ENCODE measurements at places on chromosomes 4 and X.

DNA sequence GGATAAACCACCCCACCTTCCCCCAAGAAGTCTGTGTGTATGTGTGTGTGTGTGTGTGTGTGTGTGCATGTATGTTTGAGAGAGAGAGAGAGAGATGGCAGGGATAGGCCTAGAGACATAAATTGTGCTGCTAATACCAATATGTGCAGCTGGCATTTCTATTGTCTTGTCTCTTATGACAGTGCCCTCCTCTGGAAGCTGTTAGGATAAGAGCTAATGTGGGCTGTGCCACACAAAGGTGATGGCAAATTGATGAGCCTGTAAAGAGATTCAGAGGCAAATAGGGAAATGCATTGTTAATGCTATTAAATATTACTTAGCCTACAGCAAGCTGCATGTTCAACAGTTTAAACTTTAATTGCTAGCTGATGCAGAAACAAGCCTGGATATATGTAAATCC, 332.0 kb downstream of the NKX6-1 start:
- H3K4me3 ChIP-seq, result no peak overlapping the region
- H3K27ac ChIP-seq, result no peak overlapping the region
- no peak for DNase-seq
- no peaks in the 10 kb centered on the region for H3K4me1 ChIP-seq

DNA sequence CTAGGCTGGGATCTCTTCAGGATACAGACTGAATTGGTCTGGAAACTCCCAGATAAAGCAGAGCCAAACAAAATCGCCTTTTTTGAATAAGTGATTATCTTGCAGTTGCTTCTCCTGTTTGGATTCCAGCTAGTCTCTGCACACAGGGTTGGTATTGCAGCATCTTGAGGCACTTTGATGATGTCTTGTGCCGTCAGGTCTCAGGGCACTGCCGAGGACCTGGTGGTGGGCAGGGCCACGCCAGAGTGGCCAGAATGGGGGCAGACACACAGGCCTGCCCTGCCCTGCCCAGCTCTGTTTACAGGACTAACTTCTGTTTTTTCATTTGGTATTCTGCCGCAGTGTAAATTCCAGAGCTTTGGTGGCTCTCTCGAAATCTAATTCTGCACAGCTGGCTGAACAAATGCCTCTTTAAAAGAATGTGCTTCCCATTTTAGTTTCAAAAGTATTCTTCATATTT, 276.1 kb downstream of the NR3C2 start:
- DNase-seq, result no peak
- no peak overlapping the region for H3K27ac ChIP-seq
- no peak overlapping the region for H3K4me3 ChIP-seq
- no peaks in the 10 kb centered on the region for H3K36me3 ChIP-seq
- no peaks in the 10 kb centered on the region for H3K27me3 ChIP-seq

- H3K4me3 ChIP-seq, result no peak overlapping the region
- H3K36me3 ChIP-seq, result no peaks in the 10 kb centered on the region
- no peak for DNase-seq
These were observed 158.8 kb upstream of the FAM47C start for GRCh38 chrX:36849407-36849806.

- H3K4me3 ChIP-seq, result no peak overlapping the region
- no peak overlapping the region for H3K27ac ChIP-seq
- peaks cover 45% of the 10 kb centered on the region for H3K27me3 ChIP-seq
- no peak for DNase-seq
These were observed 111.1 kb downstream of the ADRA2C start for GRCh38 chr4:3877236-3877635.

GRCh38 chr4:187666697-187667494, 328.7 kb upstream of the ZFP42 start:
- no peaks in the 10 kb centered on the region for H3K4me1 ChIP-seq
- H3K36me3 ChIP-seq, result no peaks in the 10 kb centered on the region
- no peak for DNase-seq

DNA sequence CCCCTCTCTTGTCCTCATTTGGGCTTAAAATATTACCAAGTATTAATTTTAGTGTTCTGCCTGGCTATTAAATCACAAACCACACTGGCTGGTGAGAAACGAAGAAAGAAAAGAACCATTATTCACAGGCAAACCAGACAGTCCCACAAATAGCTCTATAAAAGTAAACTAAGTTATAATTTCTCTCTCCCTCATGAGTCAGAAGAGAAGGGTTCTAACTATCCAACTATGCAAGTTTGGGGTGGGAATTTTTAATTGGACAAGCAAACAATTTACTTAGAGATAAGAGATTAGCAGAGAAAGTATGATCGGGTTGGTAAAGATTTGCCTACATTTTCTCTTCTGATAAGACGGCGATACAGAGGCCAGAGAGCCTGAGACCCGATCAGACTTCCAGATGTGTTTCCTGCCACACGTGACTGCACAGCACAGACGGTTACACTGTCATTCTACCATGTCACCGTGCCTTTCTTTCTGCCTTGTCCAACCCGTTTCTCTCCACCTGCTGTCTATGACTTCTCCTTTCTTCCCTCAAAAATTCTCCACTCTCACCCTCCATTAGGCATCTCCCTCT, 52.3 kb downstream of the MEPE start:
- DNase-seq, result no peak
- H3K27ac ChIP-seq, result no peak overlapping the region

DNA sequence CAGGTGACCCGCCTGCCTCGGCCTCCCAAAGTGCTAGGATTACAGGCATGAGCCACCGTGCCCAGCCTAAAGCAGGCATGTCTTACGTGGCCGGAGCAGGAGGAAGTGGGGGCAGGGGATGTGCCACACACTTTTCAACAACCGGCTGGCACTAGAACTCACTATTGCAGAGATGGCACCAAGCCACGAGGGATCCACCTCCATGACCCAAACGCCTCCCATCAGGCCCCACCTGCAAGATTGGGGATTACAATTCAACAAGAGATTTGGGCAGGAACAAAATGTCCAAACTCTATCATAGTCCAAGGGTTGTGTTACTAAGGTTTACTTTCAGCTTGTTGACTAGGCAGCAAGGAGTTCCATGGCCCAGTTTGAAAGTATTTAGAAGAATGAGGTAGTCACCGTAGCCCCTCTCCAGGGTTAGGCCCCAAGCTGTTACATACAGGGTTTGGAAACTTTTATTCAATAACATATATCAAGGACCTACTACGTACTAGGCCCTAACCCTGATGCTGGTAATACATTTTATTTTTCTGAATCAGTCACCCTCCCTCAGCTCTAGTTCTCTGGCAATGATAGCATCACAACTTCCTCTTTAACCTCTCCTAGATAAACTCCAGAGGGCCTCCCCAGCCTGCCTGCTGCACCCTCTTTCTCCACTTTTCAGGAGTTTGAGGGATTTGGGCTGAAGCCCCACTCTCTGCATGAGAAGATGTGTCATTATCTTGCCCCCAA, 18.0 kb upstream of the TBC1D14 start:
- no peak for DNase-seq
- H3K4me1 ChIP-seq, result peaks cover 36% of the 10 kb centered on the region
- peak overlapping the region; percentile 78 for H3K27ac ChIP-seq
- H3K27me3 ChIP-seq, result no peaks in the 10 kb centered on the region
- H3K36me3 ChIP-seq, result peaks cover 7% of the 10 kb centered on the region
- H3K4me3 ChIP-seq, result peak overlapping the region; percentile 43

- H3K36me3 ChIP-seq, result no peaks in the 10 kb centered on the region
- no peak overlapping the region for H3K27ac ChIP-seq
- DNase-seq, result no peak
- no peaks in the 10 kb centered on the region for H3K4me1 ChIP-seq
These were observed 179.3 kb downstream of the ADGRL3 start for GRCh38 chr4:61379406-61379805.

DNA sequence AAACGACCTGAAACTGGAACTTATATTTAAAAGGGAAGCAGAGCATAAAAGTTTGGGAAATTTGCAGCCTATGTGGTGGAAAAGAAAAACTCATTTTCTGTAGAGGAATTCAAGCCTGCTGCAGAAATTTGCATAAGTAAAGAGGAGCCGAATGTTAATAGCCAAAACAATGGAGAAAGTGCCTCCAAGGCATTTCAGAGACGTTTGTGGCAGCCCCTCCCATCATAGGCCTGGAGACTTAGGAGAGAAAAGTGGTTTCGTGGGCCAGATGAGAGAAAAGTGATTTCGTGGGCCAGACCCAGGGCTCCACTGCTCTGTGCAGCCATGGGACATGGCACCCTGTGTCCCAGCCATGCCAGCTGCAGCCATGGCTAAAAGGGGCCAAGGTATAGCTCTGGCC, 361.9 kb downstream of the PCDH19 start:
- DNase-seq, result no peak
- H3K36me3 ChIP-seq, result no peaks in the 10 kb centered on the region
- no peak overlapping the region for H3K27ac ChIP-seq
- H3K4me3 ChIP-seq, result no peak overlapping the region

DNA sequence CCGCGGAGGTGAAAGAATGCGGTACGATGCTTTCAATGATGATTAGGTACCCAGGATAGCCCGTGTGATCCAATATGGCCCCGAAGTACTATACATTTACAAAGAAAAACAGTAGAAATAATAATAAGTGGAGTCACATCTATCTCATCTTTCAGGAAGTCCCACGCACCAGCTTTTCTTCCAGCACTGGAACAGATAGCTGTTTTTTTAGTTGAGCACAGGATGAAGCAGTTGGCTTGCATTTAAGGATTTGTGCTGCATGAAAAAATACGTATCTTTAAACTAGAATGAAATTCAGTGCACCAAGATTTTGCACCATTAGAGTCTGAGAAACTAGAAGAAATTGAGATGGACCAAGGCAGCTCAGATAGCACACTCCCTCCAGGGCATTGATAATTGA, 44.1 kb downstream of the SMIM20 start:
- no peaks in the 10 kb centered on the region for H3K4me1 ChIP-seq
- DNase-seq, result no peak
- no peak overlapping the region for H3K27ac ChIP-seq
- no peaks in the 10 kb centered on the region for H3K36me3 ChIP-seq
- no peak overlapping the region for H3K4me3 ChIP-seq

DNA sequence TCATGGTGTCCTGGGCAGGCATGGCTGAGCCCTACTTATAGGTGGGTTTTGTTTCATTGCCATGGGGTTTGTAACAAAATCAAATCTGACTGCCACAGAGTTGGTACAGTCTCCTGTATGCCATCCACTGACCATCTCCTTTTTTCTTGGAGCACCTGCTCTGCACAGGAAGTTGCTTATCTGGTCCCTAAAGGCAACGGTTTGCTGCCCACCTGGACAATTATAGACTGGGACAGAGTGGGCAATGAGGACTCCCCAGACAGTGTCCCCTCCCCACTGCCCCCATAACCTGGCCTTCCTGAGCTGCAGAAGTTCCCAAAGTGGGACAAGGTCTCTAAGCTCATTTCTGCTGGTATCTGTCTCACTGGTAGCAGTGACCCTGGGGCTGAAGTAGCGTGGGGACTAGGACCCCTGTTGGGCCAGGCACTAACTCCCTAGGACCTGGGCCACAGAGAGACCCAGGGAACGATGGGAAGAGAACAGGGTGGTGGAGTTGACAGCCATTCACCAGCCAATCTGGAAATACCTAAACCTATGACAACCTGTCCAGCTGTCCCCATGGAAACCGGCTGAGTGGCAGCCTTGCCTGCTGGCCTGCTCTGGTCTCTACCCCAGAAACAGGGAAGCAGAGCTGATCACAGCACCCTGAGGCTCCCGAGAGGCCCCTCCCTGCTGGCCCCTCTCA, 64.7 kb downstream of the WFS1 start:
- no peaks in the 10 kb centered on the region for H3K36me3 ChIP-seq
- no peak overlapping the region for H3K4me3 ChIP-seq
- no peak overlapping the region for H3K27ac ChIP-seq
- peaks cover 26% of the 10 kb centered on the region for H3K27me3 ChIP-seq
- peaks cover 21% of the 10 kb centered on the region for H3K4me1 ChIP-seq
- DNase-seq, result no peak

DNA sequence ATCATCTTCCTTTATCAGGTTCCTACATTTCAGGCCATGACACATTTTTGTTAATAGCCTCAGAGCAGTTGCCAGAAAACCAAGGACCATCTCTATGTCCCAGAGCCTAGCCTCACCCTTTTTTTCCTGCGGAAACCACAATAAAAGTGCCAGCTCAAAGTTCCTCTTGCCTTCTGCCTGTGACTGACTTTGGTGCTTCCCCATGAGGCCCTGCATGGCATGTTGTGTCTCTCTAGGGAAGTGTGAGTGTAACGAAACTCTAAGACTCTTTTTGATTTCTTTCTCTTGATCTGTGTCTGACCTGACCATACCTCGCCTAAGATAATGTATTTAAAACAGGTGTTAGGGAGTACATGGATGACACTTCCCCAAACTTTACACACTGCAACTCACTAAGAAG, 642.3 kb upstream of the BOD1L1 start:
- H3K36me3 ChIP-seq, result no peaks in the 10 kb centered on the region
- H3K4me1 ChIP-seq, result no peaks in the 10 kb centered on the region
- DNase-seq, result no peak
- no peaks in the 10 kb centered on the region for H3K27me3 ChIP-seq
- no peak overlapping the region for H3K27ac ChIP-seq

DNA sequence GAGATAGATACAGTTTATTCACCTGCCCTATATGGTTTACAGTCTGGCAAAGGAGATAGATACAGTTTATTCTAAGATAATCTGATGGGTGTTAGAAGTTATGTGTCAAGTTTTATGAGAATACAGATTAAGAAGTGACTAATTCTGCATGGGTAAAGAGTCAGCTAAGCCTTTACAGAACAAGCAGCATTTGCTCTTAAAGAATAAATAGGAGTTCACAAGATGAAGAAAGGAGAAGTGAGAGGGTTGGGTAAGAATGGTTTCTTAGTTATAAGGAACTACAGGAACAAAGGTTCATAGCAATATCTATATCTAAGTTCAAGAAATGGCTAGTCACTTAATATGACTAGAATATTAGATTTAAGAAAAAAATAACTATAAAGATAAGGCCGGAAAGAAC, 47.6 kb downstream of the THOC2 start:
- no peak overlapping the region for H3K4me3 ChIP-seq
- H3K4me1 ChIP-seq, result no peaks in the 10 kb centered on the region
- DNase-seq, result no peak

GRCh38 chr4:39134683-39135306, 47.5 kb upstream of the WDR19 start:
- H3K4me3 ChIP-seq, result no peak overlapping the region
- peaks cover 19% of the 10 kb centered on the region for H3K4me1 ChIP-seq
- peaks cover 23% of the 10 kb centered on the region for H3K36me3 ChIP-seq
- no peak for DNase-seq

All from activated T-helper 1 cell treated with anti-CD3 and anti-CD28 coated beads, Interleukin-12 subunit alpha, Interleukin-12 subunit beta, Interleukin-2, Interleukin-4 antibody, amounts not matched to agents 30 ng/mL and 10 ng/mL and 1 ng/mL, durations not matched to agents 14 hours and 24 hours and 36 hours (primary cell).